Activated naive CD8-positive, alpha-beta T cell treated with anti-CD3 and anti-CD28 coated beads for 36 hours (primary cell): ENCODE measurements at places on chromosomes 11 and 22. TPM values are rescaled to one million over a fixed set of nuclear protein-coding genes. Genes with fewer than 3 reads are reported as not detected.

GRCh38 chr11:17691976-17692375 is 27.4 kb upstream of the MYOD1 start:
- no peak for DNase-seq

GRCh38 chr11:33899400-33900037 is 7.6 kb upstream of the LMO2 start:
- no peak for DNase-seq

DNA sequence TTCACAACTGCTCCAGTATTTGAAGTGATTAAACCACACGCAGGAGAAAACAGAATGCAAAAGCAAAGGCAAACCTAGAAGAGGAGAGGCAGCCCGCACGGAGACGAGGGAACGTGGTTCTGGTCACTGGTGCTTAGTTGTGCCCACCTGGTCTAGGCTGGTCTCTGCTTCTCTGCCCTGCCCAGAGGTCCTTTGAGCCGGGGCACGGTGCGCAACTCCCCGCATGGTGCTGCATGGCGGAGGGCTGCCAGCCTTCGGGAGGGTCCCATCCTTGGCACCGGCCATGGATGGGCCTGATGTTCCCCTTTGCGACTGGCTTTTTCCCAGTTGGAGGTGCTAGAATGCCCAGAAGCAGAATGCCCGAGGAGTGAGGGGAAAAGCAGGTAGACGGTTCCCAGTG is 46.1 kb downstream of the KCNC1 start:
- no peak for DNase-seq

GRCh38 chr11:3894128-3894731 is 38.8 kb downstream of the STIM1 start:
- peak; percentile 38 for DNase-seq

GRCh38 chr11:71286701-71287643 is 34.6 kb upstream of the SHANK2 start:
- no peak for DNase-seq

DNA sequence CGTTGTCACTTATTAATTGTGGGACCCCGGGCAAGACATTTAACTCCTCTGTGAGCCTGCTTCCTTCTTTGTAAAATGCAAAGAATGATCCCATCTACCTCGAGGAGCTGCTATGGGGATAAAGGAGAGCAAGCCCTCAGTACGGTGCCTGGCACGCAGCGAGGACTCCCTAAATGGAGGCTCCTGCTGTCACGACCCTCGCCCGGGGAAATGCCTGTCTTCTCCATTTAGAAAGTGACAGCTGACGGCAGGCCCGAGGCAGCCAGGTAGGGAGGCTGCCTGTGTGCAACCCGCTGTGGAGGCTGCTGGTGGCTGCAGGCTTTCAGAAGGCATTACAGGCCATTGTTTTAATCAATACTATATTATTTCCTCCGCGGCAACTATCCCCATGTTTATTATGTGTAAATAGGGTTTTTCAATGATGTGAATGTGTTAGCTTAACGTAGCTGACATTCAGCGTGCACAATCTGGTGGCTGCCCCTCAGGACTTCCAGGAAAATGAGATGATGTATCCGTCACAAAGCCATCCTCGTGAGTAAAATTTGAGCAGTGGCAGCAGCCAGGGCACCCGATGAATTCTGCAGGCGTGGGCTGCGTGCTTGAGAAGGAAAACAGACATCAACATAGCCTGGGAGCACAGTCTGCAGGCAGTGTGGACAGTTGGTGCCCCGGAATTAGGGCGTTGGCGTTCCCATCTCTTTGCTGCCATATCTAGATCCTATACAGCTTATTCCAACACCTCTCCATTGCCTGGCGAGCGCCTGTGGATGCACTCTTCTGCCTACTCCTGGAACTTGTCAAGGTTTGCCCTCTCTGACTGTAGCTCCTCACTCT is 228.3 kb downstream of the ST3GAL4 start:
- no peak for DNase-seq

DNA sequence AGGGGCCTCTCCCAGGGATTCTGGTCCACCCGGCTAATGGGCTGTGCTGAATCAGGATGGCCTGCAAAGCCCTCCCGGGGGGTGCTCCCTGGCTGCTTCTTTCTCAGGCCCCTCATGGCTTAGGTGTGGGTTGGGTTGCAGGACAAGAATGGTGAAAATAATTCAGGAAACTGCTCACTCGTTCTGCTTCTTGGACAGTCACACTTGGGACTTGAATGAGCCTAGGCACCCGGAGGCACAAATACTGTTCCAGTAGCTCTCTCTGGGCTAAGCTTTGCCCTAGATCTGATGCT is 83.2 kb downstream of the TRIM29 start:
- DNase-seq, result no peak

DNA sequence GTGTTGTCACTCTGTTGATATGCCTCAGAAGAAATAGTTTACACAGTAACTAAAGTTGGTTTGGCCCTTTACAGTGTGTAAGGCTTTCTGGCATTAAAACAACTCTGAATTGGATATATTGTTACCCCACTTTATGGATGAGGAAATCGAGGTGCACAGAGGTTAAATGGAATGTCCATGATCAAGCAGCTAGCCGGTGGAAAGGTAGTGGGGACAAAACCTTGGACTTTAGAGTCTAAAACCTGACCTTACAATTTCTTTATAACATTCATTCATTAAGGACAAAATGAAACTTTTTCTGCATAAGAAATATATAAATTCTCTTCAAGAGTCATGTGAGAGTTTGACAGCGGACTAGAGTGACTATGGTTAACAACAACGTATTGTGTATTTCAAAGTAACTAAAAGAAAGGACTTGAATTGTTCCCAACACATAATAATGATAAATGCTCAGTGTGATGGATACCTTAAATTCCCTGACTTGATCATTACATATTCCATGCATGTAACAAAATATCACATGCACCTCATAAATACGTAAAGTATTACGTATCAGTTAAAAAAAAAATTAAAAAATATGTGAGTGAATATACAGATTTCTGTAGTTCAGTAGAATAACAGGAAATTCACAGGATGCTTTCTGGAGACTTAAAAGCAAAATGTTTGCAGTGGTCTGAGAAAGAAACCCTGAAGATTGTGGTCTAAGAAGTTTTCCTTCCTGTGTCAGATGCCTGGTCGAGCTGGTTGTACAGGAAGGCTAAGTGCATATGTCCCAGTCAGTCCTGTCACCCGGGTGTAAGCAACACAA is 51.0 kb downstream of the TEAD1 start:
- no peak for DNase-seq

DNA sequence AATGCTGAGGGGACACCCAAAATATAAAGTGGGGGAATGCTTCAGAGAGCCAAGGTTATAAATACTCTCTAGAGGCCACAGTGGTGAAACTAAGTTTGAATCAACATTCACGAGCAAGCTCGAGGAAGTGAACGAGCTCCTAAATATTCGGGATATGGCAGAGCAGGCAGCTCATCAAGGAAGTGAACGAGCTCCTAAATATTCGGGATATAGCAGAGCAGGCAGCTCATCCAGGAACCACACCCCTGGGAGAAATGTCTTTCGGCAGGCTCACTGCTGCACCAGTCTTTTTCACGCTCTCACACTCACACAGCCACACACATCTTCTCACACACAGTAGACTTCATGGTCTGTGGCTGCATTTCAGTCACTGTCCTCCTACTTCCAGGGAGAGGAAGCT is 787.5 kb downstream of the OPCML start:
- no peak for DNase-seq

- no peak for DNase-seq
Observed at GRCh38 chr11:8340296-8340695, 76.6 kb upstream of the LMO1 start.

DNA sequence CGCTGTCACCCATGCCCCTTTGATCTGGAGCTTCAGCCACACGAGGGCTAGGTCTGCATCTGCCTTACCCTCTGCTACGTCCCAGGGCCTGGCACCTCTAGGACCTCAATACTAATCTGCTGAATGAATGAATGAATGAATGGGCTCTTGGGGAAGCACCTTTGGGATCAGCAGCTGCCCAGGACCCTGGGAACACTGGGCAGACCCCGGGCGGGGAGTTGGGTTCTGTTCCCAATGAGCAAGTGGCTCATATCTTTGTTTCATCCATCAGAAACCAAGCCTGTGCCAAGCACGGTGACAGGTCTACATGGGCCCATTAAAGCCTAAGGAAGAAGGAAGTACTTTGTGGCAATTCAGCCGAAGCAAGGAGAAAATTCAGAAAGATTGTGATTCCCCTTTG is 41.5 kb upstream of the SHISAL1 start:
- no peak for DNase-seq

DNA sequence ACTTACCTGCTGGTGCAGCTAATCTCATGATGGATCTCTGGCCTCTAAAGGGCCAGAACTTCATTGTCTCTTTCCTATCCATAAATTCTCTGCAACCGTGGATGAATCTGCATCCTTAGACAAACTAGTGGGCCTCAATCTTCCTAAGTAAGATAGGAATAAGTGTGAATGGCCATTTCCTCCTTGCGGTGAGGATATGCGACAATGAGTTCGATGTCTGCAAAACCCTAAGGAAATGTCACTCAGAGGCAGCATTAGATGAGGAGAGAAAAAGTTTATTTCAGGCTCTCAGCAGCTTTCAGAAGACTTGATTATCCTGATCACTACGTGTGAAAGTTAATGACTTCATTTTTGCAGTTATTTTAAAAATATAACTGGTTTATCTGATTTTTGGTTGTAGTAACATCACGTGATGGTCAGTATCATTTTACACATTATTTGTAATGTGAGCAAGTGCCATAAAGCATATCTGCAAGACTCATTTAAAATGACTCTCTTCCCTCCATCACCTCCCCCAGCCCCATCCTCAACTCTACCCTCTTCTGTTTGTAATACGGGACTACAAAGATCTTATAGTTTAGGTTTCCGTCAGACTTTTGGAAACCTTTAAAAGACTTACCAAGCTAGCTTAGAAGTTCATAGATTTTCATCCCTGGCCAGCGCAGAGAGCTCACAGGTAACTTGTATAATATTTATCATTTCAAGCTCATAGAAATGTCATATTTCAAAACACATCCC is 10.2 kb downstream of the GRAP2 start:
- DNase-seq, result no peak

GRCh38 chr11:126679033-126679432 is 321.5 kb downstream of the KIRREL3 start:
- no peak for DNase-seq

- no peak for DNase-seq
Observed at GRCh38 chr22:17964643-17965042, 59.7 kb downstream of the MICAL3 start.

DNA sequence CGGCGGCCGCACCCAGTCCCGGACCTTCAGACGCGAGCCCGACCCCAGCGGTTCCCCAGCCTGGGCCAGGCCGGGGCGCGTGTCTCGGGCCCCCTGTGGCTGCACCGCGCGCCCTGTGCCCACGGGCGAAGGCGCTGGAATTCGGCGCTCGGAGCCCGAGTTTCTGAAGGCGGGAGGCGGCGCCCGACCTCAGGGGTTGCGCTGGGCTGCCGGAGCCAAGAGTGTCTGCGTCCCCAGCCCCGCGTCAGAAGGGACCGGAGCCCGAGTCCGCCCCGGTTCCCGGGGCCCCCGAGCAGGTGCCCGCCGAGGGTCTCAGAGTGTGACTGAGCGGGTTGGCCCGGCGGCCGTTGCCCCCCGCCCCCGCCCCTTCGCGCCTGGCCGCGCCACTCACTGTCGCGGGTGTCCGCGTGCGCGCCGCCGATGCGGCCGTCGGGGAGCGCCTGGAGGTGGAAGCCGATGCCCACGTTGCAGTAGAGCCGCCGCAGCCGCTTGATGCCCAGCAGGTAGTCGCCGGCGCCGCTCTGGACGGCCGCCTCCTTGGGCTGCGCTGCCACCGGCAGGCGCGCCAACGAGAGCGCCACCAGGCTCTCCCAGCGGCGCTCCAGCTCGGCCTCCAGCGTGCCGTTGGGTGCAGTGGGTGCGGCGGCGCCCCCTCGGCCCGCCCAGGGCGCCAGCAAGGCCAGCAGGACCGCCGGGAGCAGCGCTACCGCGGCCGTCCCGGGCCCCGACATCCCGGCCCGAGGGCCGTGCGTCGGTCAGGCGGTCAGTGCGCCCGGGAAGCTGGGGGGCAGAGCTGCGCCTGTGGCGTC is 583 bp downstream of the FGF4 start:
- DNase-seq, result no peak

- DNase-seq, result no peak
Observed at GRCh38 chr11:2774173-2775082, 74.6 kb upstream of the KCNQ1OT1 start.

- no peak for DNase-seq
Observed at GRCh38 chr11:8720868-8721608, 38.4 kb downstream of the RPL27A start.

GRCh38 chr11:17827006-17827405 is 92.4 kb downstream of the KCNC1 start:
- no peak for DNase-seq

GRCh38 chr11:96257972-96258934 is 84.7 kb downstream of the MAML2 start:
- DNase-seq, result peak; percentile 31

GRCh38 chr22:25161017-25161915 is 38.4 kb upstream of the CRYBB3 start:
- DNase-seq, result peak; percentile 10

- no peak for DNase-seq
Observed at GRCh38 chr11:45926536-45927331, 4.3 kb downstream of the LARGE2 start.

GRCh38 chr22:50271519-50271970 is 1.4 kb upstream of the MAPK11 start:
- peak; percentile 69 for DNase-seq

GRCh38 chr22:38110008-38110862 is at the start of gene BAIAP2L2:
BAIAP2L2 (minus strand) TSS chr22:38110684; CDS start chr22:38110525, 159 bp downstream.
- no peak for DNase-seq

GRCh38 chr11:75813124-75813523 is 1.9 kb upstream of the UVRAG start:
- no peak for DNase-seq

- no peak for DNase-seq
Observed at GRCh38 chr11:121574801-121575200, 122.0 kb upstream of the SORL1-AS1 start.

DNA sequence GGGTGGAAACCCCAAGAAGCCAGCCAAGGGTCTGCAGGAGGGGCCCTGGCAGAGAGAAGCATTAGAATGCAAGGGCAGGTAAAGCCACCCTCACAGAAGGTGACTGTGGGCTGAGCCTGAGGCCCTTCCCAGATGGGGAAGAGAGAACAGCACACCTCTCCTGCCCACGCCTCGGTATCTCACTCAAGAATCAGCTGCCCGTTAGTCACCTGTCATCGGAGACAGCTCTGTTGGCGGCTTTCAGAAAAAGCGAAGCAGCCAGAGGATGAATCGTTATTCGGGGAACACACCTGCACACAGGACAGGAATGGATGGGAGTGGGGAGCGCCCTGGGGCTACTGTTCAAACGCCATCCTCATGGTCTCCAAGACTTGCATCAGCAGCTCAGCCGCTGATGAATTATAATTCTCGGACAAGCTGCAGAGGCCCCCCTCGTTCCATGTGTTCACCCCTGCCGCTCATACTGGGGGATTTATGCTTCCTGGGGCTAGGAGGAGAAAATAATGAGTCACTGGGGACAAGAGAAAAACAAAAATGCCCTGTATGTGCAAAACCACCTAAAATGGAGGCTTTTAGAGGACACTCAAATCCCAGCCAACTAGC is 21.6 kb upstream of the TMA7B start:
- peak; percentile 69 for DNase-seq

The JHY gene
- total RNA-seq, result 3.1 TPM

The UBQLN3 gene
- total RNA-seq, result not detected

The OR2D2 gene
- not detected for total RNA-seq

The OR5A1 gene
- total RNA-seq, result not detected

The ELFN2 gene
- 0.06 TPM for total RNA-seq

The TNKS1BP1 gene
- total RNA-seq, result 22.1 TPM

The HEPHL1 gene
- not detected for total RNA-seq

The GALNT18 gene
- 10.5 TPM for total RNA-seq

The OTOG gene
- total RNA-seq, result not detected

The HTR3B gene
- total RNA-seq, result not detected

The TEX54 gene
- not detected for total RNA-seq

The TRIM29 gene
- not detected for total RNA-seq

The C11orf87 gene
- not detected for total RNA-seq
